ENCODE measurements at places on chromosomes 4 and X.

DNA sequence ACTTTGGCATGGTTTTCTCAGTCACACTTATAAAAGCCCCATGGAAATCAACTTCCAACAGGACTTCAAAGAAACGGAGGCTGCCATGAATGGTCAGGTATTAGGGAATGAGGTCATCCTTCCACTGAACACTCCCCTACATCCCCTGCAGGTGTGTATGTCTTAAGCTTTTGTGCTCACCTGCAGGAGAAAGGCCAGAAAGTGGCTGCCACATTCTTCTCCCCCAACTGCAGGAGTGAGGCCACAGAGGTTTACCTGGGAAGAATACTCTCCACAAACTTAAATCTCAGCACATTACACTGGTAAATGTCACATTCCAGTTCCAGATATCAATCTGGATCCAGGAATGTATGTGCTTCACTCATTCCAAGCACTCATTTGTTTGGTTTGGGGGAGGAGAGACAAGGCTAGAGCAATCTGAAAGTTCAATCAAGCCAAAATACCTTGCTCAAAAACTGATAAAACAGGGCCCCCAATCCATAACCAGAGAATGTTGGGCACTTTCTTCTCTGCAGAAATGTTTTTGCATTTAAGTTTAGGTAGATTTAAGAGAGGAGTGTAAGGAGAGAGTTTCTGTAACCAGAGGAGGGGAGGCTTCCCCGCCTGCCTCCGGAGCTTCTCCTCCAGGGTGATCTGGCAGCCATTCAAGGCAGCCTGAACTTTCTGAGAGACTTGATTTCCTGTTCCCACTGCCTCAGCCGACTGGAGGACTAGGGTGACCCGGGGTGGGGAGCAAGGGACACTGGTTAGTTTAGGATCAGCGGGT lies 15.4 kb downstream of the FAM9C start:
- no peak for DNase-seq
- H3K27me3 ChIP-seq: no peaks in the 10 kb centered on the region
- H3K4me3 ChIP-seq: peak overlapping the region; percentile 13
- peak overlapping the region; percentile 70 for H3K27ac ChIP-seq
- H3K36me3 ChIP-seq: peaks cover 4% of the 10 kb centered on the region

- H3K27me3 ChIP-seq: no peaks in the 10 kb centered on the region
- no peaks in the 10 kb centered on the region for H3K4me1 ChIP-seq
- H3K27ac ChIP-seq: no peak overlapping the region
- no peak for DNase-seq
- no peaks in the 10 kb centered on the region for H3K36me3 ChIP-seq
These were observed 36.8 kb downstream of the ANK2 start for GRCh38 chr4:113086172-113086695.

GRCh38 chr4:54090804-54091623 lies 8.9 kb upstream of the GSX2 start:
- peaks cover 11% of the 10 kb centered on the region for H3K4me1 ChIP-seq
- H3K4me3 ChIP-seq: peak overlapping the region; percentile 75
- DNase-seq: no peak
- H3K27ac ChIP-seq: peak overlapping the region; percentile 26
- peaks cover 4% of the 10 kb centered on the region for H3K36me3 ChIP-seq

- no peaks in the 10 kb centered on the region for H3K4me1 ChIP-seq
- peaks cover 6% of the 10 kb centered on the region for H3K36me3 ChIP-seq
- H3K27ac ChIP-seq: no peak overlapping the region
- no peak overlapping the region for H3K4me3 ChIP-seq
These were observed 12.1 kb downstream of the HPRT1 start for GRCh38 chrX:134472041-134472440.
